NCI-H2029 (cell line): ENCODE measurements at places on chromosomes 1 and 21.

DNA sequence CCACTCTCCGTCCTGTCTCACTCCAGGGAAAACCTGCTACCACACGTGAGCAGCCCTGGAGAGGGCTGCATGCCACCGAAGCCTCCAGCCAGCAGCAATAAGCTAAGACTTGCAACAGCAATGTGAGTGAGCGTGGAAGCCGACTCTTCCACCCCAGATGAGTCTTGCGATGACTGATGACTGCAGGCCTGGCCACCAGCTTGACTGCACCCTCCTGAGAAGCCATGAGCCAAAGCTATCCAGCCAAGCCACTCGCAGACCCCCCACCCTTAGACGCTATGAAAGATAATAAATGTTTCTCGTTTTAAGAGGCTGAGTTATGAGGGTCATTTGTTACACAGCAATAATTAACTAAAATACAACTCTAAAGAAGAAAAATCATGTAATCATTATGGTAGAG, 118.6 kb upstream of the GALNT2 start:
- DNase-seq, result no peak

GRCh38 chr1:43418858-43419257, 29.2 kb downstream of the SZT2 start:
- no peak for DNase-seq

- DNase-seq, result no peak
Measured at GRCh38 chr1:65424573-65424889, 4.1 kb downstream of the LEPR start.

GRCh38 chr1:26761217-26761616, 26.5 kb upstream of the PIGV start:
- DNase-seq, result no peak

- no peak for DNase-seq
Measured at GRCh38 chr1:60753036-60753900, 329.1 kb upstream of the NFIA start.

- DNase-seq, result no peak
Measured at GRCh38 chr1:6300342-6301048, 39.6 kb upstream of the GPR153 start.

DNA sequence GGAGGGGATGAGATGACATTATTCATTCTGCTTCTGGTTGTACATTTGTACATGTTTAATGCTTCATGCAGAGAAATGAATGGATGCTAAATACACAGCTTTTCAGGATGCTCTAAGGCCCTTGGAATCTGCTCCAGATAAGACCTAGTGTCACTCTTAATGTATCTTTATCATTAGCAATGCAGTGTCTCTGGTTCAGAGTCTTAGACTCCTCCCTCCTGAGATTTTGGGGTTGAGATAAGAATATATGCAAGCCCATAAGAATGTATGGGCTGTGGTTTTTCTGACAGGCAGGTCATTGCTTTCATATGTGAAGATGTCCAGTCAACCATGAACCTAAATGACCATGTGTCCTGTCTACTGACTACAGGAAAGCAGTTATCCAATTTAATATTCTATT, 415.5 kb downstream of the RPS6KC1 start:
- DNase-seq, result no peak

- no peak for DNase-seq
Measured at GRCh38 chr1:44029260-44029910, 1.9 kb downstream of the SLC6A9 start.

- peak; percentile 19 for DNase-seq
Measured at GRCh38 chr1:45929257-45929687, 125.9 kb downstream of the MAST2 start.

DNA sequence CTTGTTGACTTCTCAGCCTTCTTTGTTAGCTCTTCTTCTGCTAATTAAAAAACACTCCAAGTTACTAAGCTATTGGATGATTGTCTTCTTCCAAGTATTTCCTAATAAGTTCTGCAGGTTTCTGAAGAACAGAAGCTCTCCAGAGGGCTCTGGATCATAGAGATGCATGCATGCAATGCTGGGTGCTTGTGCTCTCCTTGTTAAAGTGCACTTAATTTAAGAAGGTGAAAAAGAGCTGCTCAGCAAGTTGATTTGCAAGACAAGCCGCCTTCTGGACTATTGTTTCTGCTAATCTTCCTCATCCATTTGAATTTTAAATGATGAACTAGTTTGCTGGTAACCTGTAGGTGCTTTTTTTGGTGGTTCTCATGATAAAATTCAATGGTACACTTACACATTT, 16.1 kb downstream of the RRP15 start:
- no peak for DNase-seq

DNA sequence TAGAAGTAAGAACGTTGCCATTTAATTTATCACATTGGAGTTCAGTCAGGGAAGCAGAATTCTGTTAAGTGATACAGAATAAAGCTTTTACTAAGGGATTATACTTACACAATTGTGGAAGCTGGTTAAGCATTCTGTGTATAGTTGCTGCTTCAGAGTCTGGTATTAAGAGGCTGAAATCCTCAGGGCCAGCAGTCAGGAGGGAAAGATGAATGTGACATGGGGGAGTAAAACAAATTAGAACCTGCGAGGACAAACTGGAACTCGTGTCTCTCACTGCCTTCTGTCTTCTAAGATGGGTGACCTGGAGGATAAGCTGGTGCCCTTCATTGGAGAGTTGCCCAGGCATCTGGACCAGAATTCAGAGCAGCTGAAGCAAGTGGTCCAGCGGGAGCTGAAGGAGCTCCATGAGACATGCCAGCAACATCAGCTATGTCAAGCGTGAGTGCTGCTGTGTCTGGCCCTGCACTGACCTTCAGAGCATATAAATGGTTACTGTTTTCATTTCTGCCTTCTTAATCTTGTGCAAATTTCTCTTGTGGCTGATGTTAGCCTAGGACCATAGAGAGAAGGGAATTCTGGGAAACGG, 23.0 kb downstream of the MARK1 start:
- DNase-seq, result no peak
